ENCODE measurements at places on chromosomes 2 and 18. TPM values are rescaled to one million over a fixed set of nuclear protein-coding genes. Genes with fewer than 3 reads are reported as not detected.

Gene STPG4
- 0.07 TPM for total RNA-seq

Gene ZNF385B
- total RNA-seq: 0.44 TPM

Gene KCNF1
- 0.04 TPM for total RNA-seq

Gene NETO1
- total RNA-seq: 34.2 TPM

Data from foreskin keratinocyte (primary cell).